ENCODE measurements at places on chromosomes 5 and 9.

DNA sequence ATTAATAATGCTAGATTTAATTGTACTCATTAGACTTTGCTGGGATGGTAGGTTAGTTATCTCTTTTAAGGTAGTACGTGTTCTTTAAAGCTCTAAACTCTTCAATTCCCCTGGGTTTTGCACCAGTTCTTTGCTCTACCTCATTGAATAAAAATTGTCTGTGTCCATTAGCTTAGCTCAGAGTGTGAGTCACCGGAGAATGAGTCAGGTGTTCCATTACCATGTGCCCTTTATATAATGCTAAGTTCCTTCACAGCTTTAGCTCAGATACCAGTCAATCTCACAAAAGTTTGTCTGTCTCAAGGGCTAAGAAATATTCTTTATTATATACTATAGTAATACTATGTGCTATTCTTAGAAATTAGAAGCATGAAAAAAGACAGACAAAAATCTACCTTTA, 339.4 kb downstream of the PRELID2 start:
- no peak for DNase-seq

DNA sequence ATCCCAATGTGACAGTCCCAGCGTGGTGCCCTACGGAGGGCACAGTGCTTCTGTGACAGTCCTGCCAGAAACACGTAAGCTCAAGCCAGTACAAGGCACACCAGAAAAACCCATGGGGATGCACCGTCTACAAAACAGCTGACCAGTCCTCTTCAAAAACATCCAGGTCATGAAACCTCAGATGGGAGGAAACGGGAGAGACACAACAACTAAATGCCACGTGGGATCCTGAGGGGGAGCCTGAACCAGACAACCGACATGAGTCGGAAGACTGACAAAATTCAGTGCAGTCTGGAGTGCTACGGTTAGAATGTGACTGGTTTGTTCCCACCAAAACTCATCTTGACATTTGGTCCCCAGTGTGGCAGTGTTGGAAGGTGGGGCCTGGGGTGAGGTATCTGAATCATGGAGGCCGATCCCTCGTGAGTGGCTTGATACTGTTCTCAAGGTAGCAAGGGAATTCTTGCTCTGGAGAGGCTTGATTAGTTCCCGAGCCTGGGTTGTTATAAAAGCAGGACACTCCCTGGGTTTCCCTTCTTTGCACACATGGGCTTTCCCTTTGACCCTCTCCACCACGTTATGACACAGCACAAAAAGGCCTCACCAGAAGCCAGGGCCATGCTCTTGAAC, 55.4 kb downstream of the ADAMTS2 start:
- DNase-seq = no peak

DNA sequence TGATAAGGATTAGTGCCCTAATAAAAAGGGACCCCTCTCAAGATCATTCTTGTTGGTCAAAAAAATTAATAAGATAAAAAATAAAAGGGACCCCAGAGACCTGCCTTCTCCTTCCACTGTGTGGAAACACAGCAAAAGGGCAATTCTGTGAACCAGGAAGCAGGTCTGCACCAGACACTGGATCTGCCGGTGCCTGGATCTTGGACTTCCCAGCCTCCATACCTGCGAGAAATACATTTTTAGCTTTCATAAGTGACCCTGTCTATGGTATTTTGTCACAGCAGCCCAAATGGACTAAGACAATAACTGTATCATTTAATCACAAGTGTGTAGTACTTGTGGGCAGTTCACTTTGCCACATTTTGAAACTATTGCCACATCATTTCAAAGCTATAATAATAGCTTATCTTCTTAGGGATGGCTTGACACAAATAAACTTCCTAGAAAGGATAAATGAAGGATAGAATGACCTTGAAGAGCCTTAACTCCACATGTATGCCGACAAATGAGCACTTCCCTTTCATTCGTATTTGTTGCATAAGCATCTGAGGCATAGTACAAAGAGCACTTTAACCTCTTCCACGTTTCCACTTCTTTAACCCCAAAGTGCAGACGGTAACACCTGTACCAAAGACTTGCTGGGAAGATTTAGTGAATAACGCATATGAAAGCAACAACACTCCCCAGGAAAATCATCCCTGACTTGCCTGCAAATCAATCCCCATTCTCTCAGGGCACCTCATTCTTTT, 336.5 kb downstream of the RFX3 start:
- no peak for DNase-seq

- DNase-seq = no peak
These were observed 40.9 kb upstream of the PWWP2A start for GRCh38 chr5:160159991-160160792.

- peak; percentile 22 for DNase-seq
These were observed 8.9 kb downstream of the CXCL14 start for GRCh38 chr5:135569755-135570452.

- DNase-seq = no peak
These were observed 90.8 kb upstream of the IRX4 start for GRCh38 chr5:1973391-1974013.

DNA sequence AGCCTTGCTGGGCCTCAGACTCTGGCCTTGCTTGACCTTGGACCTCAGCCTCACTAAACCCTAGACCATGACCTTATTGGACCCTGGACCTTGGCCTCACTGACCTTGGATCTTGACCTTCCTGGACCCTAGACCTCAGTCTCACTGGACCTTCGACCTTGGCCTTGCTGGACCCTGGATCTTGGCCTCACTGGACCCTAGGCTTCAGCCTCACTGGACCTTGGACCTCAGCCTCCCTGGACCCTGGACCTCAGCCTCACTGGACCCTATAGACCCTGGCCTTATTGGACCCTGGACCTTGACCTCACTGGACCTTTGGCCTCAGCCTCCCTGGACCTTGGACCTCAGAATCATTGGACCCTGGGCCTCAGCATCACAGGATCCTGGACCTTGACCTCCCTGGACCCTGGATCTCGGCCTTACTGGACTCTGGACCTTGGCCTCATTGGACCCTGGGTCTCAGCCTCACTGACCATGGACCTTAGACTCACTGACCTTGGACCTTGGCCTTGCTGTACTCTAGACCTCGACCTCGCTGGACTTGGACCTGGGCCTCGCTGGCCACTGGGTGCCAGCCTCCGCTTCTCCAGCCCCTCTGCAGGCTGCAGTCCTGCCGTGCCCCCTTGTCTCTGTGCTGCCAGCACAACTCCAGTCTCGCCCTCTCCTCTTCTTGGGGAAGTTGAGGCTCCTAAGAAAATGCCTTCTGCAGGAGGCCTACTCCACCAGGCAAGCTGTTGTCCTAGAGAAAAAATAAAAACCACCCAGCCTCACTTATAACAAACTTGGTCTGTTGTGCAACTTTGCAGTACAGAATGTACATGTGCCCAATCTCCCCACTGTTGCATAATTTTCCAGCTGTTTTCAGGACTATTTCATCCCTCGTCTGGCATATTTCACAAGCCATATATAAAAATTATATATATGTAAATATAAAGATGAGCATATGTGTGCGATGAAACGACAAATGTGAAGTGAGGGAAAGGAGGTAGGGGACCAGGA, 11.0 kb upstream of the ADAMTS2 start:
- no peak for DNase-seq

DNA sequence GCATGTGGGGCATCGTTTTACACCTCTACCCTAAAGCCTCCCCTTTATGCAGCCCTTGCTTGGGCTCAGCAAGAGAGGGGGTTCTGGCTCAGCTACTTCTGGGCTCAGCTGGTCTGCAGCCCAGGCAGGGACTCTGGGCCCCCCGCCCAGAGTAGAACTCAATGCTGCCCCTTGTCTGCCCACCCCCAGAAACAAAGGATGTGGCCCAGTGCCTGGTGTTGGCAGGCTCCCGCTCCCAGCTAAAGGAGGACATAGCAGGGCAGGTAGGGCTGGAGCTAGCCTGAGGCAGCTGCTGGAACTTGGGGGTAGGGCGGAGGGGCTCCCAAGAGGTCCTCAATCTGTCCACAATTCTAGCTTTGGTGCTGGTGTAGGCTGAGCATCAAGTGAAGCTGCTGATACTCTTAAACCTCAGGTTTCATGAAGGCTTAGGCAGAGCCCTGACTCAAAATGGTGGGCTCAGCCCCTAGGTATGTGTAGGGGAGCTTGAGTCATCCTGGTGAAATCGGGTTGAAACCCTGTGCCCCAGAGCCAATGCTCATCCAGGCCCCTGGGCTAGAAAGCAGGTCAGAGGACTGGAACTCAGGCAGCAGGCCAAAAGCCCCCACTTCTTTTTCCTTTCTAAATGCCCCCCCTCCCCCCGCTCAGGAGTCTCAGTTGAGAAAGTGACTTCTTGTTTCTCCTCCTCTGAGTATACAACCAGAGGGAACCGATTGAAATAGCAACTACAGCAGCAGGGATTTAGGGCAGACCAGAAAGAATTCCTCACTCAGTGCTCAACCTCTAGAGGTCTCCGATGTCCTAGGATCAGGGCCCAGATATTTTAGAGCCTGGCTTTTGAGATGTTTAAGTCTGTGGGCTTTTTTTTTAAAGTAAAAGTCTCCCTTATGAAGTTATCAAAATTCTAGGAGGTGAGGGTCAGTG, 11.4 kb downstream of the PSD2 start:
- no peak for DNase-seq

GRCh38 chr9:111038331-111039230, at the start of gene LPAR1:
LPAR1 (minus strand) TSS chr9:111038470; CDS start chr9:110972117, 66,353 bp downstream.
- no peak for DNase-seq

DNA sequence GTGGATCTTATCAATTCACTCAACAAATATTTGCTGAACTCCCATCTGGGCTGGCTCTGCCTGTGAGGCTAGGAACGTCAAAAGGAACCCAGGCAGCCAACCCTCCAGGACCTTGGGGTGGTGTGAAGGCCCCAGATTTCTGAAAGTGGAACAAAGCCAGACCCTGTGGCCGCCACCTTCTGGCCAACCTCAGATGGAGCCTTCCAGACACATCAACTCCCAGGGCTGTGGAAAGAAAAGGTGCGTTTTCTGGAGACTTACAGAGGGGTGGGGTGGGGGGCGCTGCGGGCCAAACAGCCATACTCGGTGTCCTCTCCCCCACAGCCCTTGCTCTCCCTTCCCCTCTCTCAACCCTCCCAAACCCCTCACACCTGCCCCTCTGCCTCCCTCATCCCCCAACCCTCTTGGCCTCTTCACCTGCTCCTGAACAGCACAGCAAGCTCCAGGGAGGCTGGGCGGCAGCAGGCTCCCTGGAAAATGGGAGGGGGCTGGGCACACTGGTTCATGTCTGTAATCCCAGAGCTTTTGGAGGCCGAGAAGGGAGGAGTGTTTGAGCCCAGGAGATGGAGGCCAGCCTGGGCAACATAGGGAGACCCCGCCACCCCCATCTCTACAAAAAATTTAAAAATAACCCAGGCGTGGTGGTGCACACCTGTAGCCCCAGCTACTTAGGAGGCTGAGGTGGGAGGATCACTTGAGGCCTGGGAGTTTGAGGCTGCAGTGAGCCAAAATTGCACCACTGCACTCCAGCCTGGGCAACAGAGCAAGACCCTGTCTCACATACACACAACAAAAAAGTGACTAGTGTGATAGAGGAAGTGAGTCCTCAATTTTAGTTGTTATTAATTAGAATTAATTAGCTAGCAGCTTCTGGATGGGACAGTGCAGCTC, 45.0 kb upstream of the PRRC2B start:
- DNase-seq = no peak

GRCh38 chr9:38263532-38263931, 129.0 kb upstream of the ALDH1B1 start:
- DNase-seq = no peak

DNA sequence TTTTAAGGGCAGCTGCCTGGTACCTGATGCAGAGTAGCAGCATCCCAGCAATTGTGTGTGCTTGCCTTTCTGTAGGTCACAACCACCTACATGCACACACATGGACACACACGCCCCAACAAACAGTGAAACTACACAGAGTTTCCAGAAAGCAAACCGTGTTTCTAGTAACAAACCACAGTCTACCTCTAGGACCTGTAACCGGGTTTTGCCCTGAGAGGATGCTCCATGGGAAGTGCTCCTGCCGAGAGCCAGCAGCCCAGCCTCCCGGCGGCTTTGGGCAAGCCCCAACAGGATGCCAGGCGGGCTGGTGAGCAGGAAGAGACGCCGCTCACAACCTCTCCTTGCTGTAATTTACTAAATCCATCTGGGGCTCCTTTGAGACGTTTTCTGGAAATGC, 4.1 kb upstream of the TCF7 start:
- DNase-seq = no peak

GRCh38 chr5:179171251-179171815, 111.2 kb downstream of the ZNF354C start:
- no peak for DNase-seq

DNA sequence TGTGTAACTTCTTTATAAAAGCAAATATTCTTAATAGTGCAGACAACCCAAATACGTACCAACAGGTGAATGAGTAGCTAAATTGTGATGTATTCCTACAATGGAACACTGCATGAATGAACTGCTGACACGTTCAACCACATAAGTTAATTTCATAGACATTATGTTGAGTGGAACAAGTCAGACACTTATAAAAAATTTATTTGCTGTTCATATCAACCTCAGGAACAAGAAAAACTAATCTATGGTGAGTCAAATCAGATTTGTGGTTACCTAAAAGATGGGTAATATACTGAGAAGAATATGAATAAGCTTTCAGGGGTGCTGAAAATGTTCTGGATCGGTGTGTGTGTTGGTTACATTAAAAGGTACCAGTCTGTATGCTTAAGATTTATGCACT, 35.7 kb downstream of the INVS start:
- DNase-seq = no peak

DNA sequence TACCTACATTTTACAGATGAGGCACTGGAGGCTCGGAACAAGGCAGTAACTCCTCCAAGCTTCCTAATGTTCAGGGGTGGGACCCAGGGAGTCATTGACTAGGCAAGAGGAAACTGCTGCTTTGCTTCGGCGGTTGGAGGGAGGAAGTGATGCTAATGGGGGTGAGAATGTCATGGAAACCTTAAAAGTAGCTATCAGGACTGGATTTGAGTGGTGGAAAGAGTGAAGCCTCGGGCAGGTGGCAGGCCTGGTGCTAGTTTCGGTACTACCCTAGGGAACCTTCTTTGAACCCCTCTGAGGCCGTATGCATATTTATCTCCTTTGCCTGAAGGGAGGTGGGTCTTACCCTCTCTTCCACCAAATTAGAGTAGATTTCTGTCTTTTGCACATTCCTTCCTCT, 1.6 kb downstream of the BSPRY start:
- DNase-seq = no peak

GRCh38 chr5:154486427-154486866, 8.4 kb upstream of the HAND1 start:
- DNase-seq = no peak

DNA sequence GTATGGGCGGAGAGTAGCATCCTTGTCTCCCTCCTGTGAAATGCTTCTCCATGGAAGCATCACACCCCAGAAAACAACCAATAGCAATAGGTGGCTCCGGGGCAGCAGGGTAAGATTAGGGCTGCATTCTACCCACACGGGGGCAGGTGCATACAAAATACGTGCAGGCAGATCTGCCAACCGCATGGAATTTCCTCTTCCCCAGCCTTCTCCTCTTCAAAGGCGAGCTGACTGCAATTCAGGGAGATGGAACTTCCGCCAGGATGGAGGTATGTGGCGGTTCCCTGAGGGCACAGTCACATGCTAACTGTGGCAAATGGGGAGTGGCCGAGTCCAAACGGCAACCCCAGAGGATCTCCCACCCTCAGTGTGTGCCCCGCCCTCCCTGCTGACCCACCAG, 81.5 kb downstream of the LMNB1 start:
- no peak for DNase-seq
